Naive thymus-derived CD4-positive, alpha-beta T cell (primary cell): ENCODE measurements at places on chromosomes 5 and 9. TPM values are rescaled to one million over a fixed set of nuclear protein-coding genes. Genes with fewer than 3 reads are reported as not detected.

NRARP gene
- 0.70 TPM for total RNA-seq

CEP72 gene
- 13.4 TPM for total RNA-seq

SOX30 gene
- not detected for total RNA-seq

- H3K4me3 ChIP-seq, result no peak overlapping the region
- H3K36me3 ChIP-seq, result no peaks in the 10 kb centered on the region
- no peaks in the 10 kb centered on the region for H3K4me1 ChIP-seq
- no peak for DNase-seq
- H3K27me3 ChIP-seq, result no peaks in the 10 kb centered on the region
- no peak overlapping the region for H3K27ac ChIP-seq
These were observed 65.2 kb downstream of the TRIO start for GRCh38 chr5:14208071-14209021.

GRCh38 chr9:116151966-116152381 lies 1.6 kb upstream of the PAPPA start:
- H3K4me3 ChIP-seq, result no peak overlapping the region
- no peak for DNase-seq
- no peaks in the 10 kb centered on the region for H3K4me1 ChIP-seq
- no peaks in the 10 kb centered on the region for H3K36me3 ChIP-seq
- no peaks in the 10 kb centered on the region for H3K27me3 ChIP-seq
- no peak overlapping the region for H3K27ac ChIP-seq

NUDT12 gene
- 0.56 and 0.75 TPM in 2 replicates for total RNA-seq

PCDH1 gene
- total RNA-seq, result 3.2 TPM
